Esophagus squamous epithelium (tissue), 5 donors: ENCODE measurements at places on chromosomes 1 and 21.

- no peak for DNase-seq
Observed at GRCh38 chr1:44293761-44294315, 61.2 kb downstream of the ERI3 start.

DNA sequence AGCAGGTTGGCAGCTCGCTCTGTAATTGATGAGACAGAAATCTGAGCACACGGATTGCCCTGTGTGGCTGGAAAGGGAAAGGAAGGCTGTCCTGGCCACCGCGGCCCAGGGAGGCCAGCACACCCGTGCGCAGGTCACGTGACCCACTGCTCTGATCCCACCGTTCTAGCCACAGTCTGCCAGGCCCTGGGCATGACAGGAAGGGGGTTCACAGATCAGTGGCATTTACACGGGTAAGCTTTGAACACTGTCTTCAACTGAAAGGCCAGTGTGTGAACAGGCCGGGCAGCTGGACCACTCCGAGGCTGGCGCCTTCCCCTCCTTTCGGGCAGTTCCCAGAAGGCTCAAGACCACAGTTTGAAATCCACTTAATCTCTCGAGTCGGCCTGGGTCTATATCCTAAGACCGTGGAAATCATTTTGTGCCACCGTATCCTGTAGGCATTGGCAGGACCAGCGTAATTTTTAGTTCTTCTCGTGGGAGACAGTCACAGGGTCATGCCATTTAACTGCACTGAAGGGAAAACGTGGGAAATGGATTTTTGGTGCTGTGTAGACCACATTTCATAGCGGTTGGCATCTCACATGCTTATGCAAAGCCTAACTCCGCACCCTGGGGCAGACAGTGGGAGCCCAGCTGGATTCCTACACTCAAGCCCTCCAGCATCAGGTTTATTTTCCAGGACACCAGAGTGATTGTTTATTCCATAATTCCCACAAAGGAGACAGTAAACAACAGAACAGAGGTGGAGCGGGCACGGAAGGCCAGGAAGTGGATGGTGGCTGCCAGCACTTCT, 3.1 kb upstream of the ADARB1 start:
- no peak for DNase-seq

GRCh38 chr1:173276922-173277800, 70.0 kb upstream of the TNFSF4 start:
- DNase-seq: no peak

GRCh38 chr1:165387505-165387904, 31.0 kb upstream of the LMX1A start:
- DNase-seq: no peak

DNA sequence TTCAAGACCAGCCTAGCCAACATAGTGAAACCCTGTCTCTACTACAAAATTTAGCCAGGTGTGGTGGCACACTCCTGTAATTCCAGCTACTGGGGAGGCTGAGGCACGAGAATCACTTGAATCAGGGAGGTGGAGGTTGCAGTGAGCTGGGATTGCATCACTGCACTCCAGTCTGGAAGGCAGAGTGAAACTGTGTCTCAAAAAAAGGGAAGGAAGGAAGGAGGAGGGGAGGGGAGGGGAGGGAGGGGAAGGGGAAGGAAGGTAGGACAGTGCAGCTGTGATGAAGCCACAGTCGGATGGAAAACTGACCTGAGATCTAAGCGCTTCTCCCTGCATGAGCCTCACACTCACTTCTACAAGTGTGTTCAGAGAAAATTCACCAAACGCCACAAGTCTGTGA, 22.0 kb upstream of the FHAD1 start:
- DNase-seq: no peak

- no peak for DNase-seq
Observed at GRCh38 chr1:243438815-243439214, 183.0 kb downstream of the SDCCAG8 start.

GRCh38 chr1:184062640-184063286, 11.2 kb downstream of the TSEN15 start:
- DNase-seq: no peak

- no peak for DNase-seq
Observed at GRCh38 chr1:44272992-44273391, 59.7 kb downstream of the DMAP1 start.

- no peak for DNase-seq
Observed at GRCh38 chr1:222109836-222110235, 367.9 kb upstream of the DUSP10 start.

DNA sequence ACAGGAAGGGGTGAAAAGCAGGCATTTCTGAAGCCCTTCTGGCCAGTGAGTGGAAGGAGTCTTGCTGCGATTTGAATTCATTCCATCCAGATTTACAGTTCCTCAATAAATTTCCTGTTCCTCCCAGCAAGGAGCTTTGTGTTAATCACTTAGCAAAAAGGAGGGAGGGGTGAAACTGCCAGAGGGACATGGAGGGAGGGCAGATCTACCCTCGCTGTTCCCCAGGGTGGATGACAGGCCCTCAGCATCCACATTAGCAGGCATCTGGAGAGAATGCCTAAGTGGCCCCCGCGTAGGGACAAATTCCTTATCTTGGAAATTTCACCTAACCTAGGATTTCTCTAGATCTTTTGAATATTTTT, 1.2 kb downstream of the ETV3 start:
- no peak for DNase-seq

DNA sequence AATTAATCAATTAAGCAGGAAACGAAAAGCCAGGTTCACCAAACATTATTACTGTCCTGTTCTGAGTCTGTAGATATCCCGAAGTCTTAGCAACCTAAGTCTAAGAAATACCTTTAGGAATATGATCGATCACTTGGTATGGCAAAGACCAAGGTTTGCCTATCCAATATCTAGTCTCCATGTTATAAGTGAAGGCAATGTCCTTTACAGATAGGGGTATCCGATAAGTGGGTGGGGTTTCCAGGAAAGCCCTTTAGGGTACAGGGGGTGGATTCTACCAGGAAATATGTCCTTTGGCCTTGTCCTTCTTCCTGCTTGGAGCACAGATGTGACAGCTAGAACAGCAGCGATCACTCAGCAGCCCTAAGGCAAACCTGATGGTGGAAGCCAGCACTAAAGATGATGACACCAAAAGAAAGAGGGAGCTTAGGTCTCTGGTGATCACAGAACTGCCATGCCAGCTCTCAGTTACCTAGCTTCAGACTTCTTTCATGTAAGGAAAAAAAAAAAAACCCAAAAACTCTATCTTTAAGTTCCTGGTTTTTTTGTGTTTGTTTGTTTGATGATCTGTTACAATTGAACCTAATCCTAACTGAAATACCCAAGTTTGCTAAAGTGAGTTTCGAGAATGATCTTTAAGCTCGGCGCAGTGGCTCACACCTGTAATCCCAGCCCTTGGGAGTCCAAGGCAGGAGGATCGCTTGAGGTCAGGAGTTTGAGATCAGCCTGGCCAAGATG, 40.8 kb downstream of the DSTYK start:
- DNase-seq: no peak

- DNase-seq: no peak
Observed at GRCh38 chr1:85334962-85335361, 58.5 kb upstream of the BCL10 start.

- no peak for DNase-seq
Observed at GRCh38 chr21:26032263-26032662, 138.3 kb downstream of the APP start.

- no peak for DNase-seq
Observed at GRCh38 chr1:3778590-3779264, 6.2 kb downstream of the SMIM1 start.

DNA sequence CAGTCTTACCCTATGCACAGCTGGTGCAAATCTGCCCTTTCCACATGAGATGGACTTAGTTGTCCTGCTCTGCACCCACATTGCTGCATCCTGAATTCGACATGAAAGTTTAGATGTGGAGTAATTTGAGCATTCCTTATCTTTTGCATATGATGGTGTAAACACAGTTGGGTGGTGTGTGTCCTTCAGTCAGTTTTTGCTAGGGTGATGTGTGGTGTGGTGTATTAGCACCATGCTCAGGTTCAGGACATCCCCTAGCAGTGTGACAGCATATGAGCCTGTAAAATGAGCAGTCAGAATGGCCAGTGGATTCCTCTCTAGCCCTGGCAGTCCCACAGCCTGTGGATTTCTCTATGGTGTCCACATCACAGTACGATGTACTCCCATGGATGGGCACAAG, 42.6 kb upstream of the CD101 start:
- DNase-seq: no peak
